ENCODE measurements at places on chromosomes 6 and 20.

- no peak for DNase-seq
These were observed 74.2 kb downstream of the EZR start for GRCh38 chr6:158744986-158745430.

DNA sequence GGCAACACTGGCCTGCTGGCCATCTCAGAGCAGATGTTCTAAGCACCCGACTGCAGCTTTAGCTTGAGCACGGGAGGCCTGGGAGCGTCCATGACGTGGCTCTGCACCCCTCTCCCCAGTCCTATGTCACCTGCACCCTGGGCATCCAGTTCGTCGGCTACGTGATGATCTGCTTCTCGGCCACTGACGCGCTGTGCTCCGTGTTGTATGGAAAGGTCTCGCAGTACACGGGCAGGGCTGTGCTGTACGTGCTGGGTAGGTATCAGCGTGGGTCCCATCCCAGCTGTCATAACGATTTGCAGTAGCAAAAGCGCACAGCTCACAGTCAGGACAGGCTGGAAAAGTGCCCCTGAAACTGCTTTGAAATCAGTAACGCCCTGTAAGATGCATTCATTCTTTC, 14.7 kb downstream of the UNC93A start:
- no peak for DNase-seq

- no peak for DNase-seq
These were observed 100.0 kb downstream of the RWDD2A start for GRCh38 chr6:83292900-83293843.

DNA sequence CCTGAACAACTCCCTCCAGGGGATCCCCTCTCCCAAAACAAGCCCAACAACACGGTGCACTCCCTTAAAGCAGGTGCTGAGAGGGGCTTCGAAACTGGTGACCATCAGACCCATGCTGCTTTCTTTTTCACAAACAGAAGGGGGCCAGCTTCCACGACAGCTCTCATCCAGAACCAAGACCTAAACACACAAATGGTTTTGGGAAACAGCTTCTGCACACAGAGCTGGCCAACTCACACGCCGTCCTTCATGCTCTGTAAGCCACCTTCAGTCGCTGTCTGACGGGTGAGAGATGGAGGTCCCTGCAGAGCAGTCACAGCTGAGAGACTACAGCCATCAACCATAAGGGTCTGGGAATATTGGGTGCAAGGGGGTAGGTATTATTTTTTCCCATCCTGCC, 76.3 kb downstream of the ZMYND8 start:
- no peak for DNase-seq

DNA sequence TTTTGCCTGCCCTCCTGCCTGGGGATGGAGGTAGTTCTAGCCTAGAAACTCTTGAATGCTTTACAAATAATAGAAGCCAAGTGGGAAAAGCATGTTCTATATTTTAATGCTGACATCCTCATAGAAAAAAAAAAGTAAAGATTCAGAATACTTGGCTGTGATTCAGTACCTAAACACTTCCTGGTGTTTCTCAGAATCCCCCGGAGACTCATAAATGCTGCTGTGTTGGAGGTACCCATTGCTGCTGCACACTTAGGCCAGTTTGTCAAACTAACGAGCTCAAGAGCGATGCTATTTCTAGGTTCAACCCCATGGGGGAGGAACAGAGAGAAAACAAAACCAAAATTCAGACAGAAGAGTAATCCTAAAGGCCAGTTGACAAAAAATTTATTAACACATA, 38.8 kb upstream of the ZFP64 start:
- no peak for DNase-seq

DNA sequence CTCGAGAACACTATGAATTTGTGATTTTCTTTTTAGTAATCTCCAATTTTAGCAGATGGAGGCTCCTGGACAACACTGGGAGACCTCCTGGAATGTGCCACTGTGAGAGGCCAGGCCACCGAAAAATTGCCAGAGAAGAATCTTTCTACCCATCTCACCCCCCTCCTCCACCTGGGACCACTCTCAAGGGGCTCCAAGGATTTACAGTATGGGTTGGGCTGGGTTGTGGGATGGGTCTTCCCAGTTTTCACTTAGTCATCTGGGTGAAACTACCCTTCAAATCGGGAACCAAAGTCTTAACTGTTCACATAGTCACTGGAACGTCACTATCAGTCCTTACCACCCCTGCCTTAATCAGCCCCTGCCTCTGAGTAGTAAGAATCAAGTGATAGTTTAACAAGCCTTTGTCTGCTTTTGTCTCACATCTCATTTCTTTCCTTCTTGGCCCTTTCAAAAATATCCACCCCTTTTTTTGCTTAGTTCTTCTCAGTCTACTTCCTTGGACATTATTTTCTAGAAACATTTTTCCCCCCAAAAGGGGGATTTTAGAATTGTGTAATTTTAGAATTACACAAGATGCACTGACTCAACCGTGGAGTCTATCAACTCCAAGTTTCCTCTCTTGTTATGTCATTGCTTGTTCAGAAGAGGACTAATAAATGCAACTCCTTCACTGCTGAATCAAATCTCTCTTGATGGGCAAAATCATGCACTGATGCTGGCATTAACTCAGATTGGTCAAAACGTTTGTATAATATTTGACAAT, 148.2 kb upstream of the MOCS1 start:
- DNase-seq = no peak

DNA sequence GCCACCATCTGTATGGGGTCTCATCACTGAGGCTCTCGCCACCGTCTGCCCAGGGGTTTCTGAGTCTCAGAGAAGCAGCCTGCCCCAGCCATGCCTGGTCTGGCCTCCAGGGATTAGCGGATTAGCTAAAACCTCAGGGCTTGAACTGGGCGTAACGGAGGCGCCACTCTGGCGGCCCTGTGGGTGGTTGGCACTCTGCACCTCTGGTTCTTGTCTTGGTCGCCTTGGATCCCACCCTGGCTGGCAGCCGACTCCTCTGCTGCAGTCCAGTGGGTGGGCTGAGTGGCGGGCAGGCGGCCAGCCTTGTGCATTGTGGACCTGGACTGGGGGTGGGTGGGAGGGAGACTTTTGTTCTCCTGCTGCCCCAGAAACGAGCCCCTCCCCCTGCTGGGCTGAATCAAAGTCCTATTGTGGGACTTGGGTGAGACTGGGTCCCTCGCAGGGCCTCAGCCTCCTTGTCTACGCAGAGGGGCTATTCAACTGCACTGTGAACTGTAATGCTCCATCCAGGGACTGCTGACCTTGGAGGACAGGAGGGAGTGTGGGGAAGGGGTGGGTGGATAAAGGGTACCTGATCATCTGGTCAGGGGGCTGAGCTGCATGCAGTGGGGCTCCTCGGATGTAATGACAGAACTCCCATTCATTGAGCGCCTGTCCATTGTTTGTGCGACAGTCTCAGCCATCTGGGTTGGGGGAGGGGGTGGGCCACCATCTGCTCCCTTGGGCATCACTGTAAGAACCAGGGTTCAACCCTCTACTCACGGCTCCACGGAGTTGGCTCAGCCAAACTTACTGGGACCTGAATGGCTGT, 23.9 kb downstream of the SUN5 start:
- peak; percentile 46 for DNase-seq

DNA sequence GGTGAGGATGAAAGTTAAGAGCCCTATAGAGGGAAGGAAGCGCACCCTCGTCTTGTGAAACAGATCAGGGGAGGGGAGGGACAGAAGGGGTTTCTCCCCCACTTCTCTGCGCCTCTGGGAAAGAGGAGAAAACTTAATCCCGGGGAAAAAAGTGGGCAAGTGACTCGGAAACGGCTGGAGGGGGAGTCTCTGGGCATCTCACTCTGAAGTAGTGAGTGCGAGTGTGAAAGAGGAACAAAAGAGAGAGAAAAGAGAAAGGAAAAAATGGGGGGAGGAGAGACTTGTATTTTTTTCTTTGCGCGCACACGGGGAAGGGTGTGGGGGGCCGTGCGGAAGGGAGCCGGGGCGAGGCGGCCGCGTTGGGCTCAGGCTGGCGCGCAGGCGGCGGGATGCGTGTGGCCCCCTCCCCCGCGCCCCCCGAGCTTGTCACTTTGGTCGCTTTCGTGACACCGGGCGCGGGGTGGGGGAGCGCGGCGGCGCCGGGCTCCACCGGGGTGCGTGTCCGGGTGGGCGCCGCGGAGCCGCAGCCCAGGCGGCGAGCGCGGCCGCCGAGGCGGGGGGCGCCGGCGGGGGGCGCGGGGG, 454 bp downstream of the L3MBTL3 start:
- DNase-seq = no peak

DNA sequence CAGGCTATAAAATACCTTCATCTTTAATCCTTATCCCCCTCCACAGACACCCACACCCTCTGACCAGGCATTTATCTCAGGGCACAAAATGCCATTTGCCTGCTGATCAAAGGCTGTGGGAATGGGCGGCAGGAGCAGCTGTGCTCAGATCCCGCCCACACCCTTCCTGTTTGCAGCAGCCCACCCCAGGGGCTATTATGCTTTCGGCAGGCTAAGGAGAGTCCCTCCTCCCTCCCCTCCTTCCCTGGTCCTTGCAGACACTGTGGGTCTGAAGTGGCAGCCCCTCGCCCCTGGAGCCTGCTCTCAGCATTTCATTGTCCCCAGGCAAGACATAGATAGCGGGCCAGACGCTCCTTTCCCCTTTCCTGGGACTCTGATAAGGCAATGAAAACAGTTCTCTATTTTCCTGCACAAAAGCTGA, 220.8 kb upstream of the HEY2 start:
- DNase-seq = no peak

DNA sequence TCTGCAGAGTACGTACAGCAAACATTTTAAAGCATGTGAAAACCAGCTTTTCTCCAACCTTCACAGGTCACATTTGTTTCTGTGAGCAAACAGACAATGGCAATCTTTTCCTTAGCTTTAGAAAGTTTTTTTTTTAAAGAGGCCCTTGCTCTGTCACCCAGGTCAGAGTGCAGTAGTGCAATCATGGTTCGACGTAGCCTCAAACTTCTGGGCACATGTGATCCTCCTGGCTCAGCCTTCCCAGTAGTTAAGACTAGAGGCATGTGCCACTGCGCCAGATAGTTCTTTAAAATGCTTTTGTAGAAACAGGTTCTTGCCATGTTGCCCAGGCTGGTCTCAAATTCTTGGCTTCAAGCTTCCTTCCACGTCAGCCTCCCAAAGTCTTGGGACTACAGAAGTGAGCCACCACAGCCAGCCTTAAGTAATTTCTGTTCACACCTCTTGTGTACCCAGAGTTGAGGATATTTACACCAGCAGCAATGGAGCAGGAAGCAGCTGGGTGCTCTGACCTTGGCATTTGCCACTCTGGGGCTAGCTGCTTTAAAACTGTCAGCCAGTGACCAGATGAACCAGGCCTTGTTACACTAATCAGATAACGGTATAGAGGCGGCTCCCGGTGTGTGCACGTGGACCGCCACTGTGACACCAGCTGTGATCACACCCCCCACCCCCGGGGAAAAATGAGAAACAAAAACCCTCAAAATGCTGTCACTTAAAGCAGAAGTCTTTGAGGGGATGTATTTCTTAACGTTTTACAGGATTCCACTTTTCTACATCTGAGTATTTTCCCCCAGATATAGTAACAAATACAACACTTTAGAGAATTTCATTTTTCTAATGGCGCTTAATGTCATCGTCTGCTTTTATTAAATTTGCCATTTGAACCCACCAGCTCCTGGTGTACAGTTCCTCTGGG, 71.3 kb downstream of the AKAP12 start:
- DNase-seq = no peak

DNA sequence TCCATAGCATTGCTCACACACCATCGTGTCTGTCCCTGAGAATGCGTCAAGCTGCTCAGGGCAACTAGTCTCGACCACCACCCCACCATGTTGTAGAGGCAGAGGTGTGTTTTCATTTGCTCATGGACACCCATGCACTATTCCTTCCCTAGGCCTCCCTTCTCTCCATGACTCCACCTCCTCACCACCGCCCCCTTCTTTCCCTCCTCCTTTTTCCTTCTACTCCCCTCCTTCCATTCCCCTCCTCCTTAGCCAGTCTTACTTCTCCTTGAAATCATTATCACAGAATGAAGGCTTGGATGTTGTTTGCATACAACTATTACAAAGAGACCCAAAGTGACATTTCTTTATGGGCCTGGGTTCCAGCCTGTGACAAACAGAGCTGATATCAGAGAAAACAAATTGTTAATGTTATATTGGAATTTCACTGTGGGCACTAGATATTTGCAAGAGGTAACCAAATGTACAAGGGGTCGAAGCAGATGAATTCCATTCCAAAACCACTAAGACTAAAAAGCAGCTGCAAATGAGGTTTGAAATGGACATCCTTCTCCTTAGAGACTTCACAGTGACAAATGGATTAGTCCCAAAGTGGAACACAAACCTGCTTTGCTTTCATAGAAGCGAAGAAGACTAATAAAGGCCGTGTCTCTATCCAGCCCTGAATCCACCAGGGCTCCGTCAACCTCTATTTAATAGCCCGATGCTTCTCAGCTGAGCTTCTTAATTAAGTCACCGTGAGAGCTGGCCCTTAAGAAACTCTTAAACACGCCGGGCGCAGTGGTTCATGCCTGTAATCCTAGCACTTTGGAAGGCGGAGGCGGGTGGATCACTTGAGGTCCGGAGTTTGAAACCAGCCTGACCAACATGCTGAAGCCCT, 275.8 kb upstream of the SULF2 start:
- no peak for DNase-seq

DNA sequence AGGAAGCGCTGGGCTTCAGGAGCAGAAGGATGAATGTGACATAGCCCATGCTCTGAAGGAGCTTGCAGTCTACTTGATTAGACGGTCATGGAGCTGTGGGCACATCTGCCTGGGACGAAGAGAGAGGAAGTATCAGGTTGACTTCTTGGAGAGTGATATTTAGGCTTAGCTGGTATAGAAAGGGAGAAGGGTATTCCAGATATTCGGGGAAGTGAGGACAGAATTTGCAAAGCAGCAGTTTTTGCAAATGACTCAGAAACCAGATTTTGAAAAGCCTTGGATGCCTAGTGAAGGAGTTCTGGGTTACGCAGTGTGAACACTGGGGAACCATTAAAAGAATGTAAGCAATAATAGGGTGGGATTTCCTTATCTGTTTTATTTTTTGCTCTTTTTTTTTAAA, 60.7 kb downstream of the EYA4 start:
- no peak for DNase-seq

DNA sequence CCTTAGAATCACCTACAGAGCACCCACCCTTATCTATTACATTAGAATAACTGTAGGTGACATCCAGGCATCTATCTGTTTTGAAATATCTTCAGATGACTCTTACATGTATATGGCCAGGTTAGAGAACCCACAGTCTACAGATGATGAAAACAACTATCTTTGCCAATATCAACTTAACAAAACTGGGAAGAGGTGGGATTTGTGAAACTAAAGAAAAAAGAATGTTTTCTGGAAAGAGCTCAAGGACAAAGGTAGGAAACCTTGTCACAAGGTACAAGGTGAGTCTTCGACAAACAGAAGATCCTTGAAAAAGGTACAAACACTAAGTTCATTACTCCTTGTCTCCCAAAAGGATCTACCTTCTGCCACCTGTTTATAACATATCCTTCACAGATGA, 47.0 kb upstream of the DST start:
- DNase-seq = no peak

- DNase-seq = peak; percentile 52
These were observed 23.5 kb downstream of the PTCHD4 start for GRCh38 chr6:48087448-48087847.

- peak; percentile 54 for DNase-seq
These were observed 89.7 kb upstream of the EPB41L1 start for GRCh38 chr20:36064658-36065426.

Measured in NCI-H446 (cell line).